ENCODE measurements at places on chromosomes 3 and 15. TPM values are rescaled to one million over a fixed set of nuclear protein-coding genes. Genes with fewer than 3 reads are reported as not detected.

GRCh38 chr3:13343601-13344000, 76.5 kb downstream of the NUP210 start:
- DNase-seq = no peak

DNA sequence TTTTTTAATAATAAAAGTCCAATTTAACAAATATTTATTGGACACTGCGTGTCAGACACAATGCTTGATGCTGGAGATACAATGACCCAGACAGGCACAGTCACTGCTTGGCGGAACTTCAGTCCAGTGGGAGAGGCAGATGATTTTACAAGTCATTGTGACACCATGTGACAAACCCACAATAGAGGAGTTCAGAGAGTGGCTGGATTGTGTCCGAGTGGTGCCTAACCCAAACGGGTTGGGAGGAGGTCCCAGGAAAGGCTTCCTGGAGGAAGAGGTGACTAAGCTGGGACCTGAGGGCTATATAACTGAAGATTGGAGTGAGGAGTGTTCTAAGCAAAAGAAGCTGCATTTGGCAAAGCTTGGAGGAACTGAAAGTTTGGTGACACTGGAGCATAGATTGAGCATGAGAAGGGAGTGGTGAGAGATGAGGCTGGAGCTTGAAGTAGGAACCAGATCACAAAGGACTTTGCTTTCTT, 41.4 kb downstream of the CRTC3 start:
- no peak for DNase-seq

DNA sequence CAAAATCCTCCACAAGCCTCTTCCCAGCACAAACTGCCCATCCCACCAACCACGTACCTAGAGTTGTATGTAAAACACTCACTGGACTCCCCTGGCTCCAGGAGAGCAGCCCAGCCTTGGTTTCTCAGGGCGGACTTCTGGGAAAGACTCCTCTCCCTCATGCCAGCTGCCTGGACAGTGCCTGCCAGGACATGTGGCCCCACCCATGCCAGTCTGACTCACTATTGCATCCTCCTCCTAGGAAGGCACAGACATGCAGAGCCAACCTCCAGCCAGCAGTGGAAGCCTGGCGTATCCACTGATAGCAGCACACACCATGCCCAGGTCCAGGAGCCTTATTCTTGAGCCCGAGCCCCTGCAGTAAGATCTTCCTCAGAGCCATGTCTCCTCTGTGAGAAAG, 8.6 kb downstream of the PKM start:
- no peak for DNase-seq

DNA sequence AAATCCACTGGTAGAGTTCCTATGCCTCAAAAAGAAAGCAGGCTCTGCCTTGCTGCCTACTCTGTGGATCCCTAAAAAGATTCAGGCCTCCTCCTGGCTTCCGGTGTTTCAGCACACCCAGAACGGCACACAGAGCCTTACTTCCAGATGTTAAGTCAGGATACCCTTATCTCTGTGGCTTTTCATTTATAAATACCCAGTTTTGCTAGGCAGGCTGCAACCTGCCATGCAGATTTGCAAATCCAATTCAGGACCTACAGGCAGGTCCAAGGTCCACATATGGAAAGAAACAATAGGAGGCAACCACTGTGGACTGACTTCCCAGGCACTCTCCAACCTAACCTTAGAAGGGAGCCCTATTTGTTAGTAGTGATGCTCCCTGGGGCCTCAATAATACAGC, 30.7 kb downstream of the EFL1 start:
- DNase-seq = no peak

DNA sequence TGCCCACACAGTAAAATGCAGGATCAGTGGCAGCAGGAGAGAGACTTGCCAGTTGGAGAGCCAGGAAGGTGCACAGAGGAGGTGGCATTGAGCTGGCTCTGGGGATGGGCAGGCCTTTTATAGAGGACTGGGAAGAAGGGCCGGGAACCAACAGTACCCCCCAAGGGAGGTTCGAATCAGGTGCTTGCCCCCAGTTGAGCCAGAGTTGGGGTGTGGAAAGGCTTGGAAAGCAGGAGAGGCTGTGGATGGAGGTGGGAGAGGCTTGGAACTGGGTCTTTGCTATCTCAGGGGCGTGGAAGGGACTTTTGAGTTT, 107.6 kb downstream of the KLF13 start:
- DNase-seq = no peak

- no peak for DNase-seq
Observed at GRCh38 chr3:42526616-42527367, 24.3 kb downstream of the VIPR1 start.

DNA sequence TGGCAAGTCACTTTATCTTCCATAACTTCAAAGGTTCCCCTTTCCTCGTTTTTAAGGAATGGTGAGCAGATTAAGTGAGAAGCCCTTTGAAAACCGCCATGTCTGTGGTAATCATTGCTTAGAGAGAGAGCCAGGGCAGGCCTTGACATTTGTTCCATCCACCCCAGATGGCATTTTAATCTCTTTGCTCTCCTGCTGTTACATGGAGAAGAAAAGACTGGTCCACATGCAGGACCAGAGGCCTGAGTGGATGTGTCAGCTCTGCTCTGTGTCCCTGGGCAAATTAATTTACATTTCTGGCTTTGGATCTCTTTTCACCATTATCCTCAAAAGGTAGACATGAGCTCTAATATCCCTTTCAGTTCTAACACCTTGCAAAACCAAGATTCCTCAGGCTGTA, 157.3 kb upstream of the LPP start:
- DNase-seq = no peak

DNA sequence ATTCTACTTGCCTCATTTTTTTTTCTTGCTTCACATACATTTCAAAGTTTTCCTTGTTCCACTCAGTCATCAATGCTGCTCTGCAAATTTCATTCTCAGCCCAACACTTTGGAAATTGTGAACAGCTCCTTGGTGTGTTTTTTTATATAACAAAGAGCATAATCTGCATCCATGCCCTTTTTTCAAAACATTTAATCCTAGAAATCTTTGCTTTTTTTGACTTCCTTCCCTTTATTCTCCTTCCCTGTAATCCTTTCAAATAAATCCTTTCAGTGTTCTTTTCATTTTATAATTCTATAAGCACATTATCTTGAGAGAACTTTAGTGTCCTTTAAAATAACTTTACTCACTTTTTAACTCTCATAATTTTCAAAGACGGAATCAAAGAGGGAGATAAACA, 1150.8 kb downstream of the SI start:
- DNase-seq = no peak

SLC12A1 gene
- total RNA-seq = 1.6 TPM

RTP3 gene
- total RNA-seq = not detected

VWA5B2 gene
- 0.41 TPM for total RNA-seq

KNG1 gene
- not detected for total RNA-seq

FGD5 gene
- total RNA-seq = 2.9 TPM

LRRN1 gene
- total RNA-seq = 24.9 TPM

GP5 gene
- total RNA-seq = not detected

Data from frontal cortex (tissue), 4 donors.